ENCODE measurements at places on chromosomes 16 and 17.

- no peak for DNase-seq
Observed at GRCh38 chr16:81537721-81538561, 93.3 kb downstream of the CMIP start.

- no peak for DNase-seq
Observed at GRCh38 chr17:76682296-76682695, 28.5 kb downstream of the MXRA7 start.

DNA sequence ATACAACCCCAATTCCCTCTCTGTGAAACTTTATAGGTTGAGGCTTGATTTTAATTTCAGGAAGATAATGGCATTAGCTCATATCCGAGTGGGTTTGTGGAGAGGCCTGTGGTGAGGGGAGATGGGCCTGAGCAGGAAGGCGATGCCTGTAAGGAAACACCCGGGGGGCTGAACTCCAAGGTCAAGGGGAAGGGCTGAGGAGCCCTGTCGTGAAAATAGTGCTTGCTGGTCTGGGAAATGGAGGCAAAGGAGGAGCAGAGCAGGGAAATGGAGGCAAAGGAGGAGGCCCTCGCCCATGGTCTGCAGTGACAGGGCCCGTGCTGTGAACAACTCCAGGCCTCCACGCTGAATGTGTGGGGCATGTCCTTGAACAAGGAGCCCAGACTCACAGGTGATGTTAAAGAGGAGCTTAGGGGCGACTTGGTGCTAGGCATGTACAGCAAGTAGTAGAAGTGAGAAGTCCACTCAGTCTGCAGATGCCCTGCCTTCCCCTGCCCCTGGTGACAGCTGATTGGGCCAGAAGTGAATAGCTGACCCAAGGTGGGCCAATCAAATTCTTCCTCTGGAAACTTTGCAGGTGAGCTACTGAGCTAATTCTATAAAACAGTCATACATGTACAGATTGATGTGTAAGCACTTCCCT, 38.1 kb downstream of the MRPS23 start:
- no peak for DNase-seq

- no peak for DNase-seq
Observed at GRCh38 chr16:50010212-50010611, 14.8 kb upstream of the CNEP1R1 start.

DNA sequence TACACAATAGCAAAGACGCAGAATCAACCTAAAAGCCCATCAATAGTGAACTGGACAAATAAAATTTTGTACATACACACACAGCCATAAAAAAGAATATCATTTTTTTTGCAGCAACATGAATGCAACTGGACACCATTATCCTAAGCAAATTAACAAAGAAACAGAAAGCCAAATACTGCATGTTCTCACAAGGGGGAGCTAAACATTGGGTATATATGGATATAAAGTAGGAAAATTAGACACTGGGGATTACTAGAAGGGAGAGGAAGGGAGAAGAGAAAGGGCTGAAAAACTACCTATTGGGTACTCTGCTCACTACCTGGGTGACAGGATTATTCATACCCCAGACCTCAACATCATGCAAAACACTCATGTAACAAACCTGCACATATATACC, 28.2 kb downstream of the ADAMTS18 start:
- no peak for DNase-seq

Measured in activated T-helper 1 cell treated with Interleukin-2 at 50 U/mL for 16 hours (primary cell).